ENCODE measurements at places on chromosomes 16 and 17. TPM values are rescaled to one million over a fixed set of nuclear protein-coding genes. Genes with fewer than 3 reads are reported as not detected.

Gene CNTNAP1
- 5.4 TPM for total RNA-seq

Gene MMP25
- total RNA-seq, result 0.90 TPM

Gene PLXDC1
- 0.22 TPM for total RNA-seq

Gene CACNG3
- not detected for total RNA-seq

Gene HID1
- total RNA-seq, result 17.5 TPM

Gene NTN3
- total RNA-seq, result not detected

Gene ATP1B2
- total RNA-seq, result 0.12 TPM

Gene RAP1GAP2
- total RNA-seq, result 34.0 TPM

Gene GPR139
- total RNA-seq, result not detected

Gene SRL
- not detected for total RNA-seq

Gene RAB37
- 1.1 TPM for total RNA-seq

Gene KCNG4
- not detected for total RNA-seq

Gene MGAT5B
- 24.6 TPM for total RNA-seq

Gene CMTM1
- total RNA-seq, result 1.4 TPM

Gene HBA1
- total RNA-seq, result 1.4 TPM

Gene TEX14
- total RNA-seq, result 0.29 TPM

Gene BAIAP3
- 0.94 TPM for total RNA-seq

Gene JPH3
- 1.9 TPM for total RNA-seq

All from A549 treated with GW870086 at 1 μM for 4 hours (cell line).